Gastrocnemius medialis (tissue), 4 donors: ENCODE measurements at places on chromosomes 6 and 20. TPM values are rescaled to one million over a fixed set of nuclear protein-coding genes. Genes with fewer than 3 reads are reported as not detected.

The SFTA2 gene
- total RNA-seq, result not detected

The TMEM200A gene
- total RNA-seq, result 0.16 TPM

The LBP gene
- total RNA-seq, result 3.7 TPM

The OR2B2 gene
- total RNA-seq, result not detected

The RPS6KA2 gene
- total RNA-seq, result 32.9 TPM

The ATP5F1E gene
- 29.3 TPM for total RNA-seq

The NRN1 gene
- total RNA-seq, result 6.6 TPM

The FOXA2 gene
- 0.72 TPM for total RNA-seq

DNA sequence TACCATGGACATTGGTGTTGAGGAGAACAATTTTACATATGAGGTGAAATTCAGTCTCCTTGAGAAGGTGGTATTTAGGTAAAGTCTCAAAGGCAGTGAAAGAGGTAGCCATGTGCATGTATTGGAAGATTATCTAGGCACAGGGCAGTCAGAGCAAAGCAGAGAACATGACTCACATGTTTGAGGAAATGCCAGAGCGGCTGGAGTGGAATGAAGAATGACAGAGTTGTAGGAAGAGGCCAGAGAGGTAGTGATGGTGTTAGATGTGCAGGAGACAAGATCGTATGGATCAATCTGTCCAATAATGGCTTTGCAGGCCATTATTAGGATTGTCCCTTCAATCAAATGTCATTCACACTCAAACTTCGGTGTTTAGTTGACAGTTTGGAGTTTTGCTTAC is 449.4 kb upstream of the PTCHD4 start:
- DNase-seq, result no peak

DNA sequence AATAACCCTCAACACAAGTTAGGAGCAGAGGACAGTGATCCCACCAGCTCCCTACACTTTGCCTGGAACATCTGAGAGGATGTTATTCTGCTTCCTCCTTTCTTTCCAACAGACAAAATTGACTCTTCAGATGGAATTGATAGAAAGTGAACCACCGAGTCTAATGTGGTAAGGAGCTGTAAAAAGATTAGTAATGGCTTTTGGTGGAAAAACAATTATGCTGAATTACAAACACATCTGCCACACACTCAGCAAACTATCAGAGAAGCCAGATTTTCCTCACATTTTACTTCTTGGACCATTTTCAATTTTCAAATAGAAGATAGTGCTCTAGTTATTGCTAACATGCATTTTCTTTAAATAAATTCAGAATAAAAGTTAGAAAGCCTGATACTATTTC is 171.8 kb upstream of the COL21A1 start:
- no peak for DNase-seq

DNA sequence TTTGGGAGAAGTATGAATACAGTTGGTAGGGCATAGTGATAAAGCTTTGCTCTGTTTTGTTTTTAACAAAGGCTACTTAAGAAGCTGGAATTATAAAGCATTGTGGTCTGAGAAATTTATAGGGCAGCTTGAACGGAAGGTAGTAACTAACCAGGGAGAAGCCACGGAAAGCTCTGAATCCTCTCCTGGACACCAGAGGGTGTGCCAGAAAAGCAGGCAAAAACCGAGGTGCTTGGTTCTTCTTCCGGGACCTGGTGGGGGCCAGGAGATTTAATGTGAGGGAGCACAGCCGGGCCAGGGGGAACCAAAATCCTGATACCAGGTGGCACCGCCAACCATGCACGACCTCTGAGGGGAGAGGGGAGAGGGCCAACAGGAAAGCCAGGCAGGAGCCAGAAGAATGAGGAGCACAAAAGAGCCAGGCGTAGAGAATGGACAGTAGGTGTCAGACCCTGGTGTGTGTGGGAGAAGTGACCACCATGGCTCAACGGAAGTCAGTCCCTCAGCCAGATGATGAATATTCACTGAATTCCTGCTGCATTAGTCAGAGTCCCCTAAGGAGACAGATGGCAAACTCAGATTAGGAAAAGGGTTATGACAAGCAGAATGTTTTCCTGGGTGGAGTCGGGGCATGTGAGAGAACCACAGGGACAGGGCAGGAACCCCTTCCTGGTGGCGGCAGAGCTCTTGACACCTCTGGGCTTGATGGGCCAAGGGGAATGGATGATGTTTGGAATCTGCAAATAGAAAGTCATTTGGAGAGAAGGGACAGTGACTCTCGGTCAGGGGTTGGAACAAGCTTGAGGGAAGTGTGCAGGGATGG is 262.3 kb downstream of the ZNF217 start:
- DNase-seq, result no peak

GRCh38 chr20:2799688-2800520 is 523 bp downstream of the CPXM1 start:
- no peak for DNase-seq

DNA sequence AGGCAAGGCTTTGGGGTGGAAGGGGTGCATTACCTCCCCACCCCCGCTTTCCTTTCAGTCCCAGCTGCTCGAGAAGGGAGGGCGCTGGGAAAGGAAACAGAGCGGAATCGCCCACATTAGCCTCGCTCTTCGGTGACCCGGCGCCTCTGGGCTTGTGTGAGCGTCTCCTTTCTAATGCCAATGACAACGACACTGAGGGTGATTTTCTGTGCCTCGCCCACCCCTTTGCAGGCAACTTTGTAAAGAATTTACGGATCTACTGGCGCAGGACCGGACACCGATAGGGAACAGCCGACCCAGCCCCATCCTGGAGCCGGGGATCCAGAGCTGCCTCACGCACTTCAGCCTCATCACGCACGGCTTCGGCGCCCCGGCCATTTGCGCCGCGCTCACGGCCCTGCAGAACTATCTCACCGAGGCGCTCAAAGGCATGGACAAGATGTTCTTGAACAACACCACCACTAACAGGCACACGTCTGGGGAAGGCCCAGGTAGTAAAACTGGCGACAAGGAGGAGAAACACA is 24.3 kb downstream of the TFAP2B start:
- no peak for DNase-seq

DNA sequence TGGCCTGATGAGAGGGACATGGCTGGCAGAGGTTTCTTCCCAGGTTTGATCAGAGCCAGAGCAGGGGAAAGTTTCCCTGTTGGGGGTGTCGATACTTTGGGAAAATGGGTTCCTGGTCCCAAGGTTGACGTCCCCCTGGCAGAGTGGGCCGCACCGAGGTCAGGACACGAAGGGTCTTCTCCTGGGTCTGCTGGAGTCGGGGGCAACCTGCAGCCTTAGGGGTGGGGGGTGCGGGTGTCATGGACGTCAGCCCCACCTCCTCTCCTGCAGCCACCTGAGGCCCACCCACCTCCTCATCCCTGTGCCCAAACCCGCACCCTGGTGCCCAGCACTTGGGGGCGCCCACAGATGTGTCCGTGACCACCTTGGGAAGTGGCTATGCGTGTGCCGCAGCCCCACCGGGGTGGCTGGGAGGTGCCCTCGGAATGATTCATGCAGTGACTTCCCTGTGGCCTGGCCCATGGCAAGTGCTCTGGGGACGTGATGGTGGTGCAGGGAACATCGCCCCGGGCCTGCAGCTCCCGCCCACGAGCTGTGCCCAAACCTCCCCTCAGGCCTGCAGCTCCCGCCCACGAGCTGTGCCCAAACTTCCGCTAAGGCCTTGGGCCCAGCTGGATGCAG is 64.9 kb downstream of the YTHDF1 start:
- DNase-seq, result no peak

GRCh38 chr20:3390759-3391425 is 16.6 kb downstream of the DNAAF9 start:
- DNase-seq, result no peak

- no peak for DNase-seq
These were observed 4.6 kb downstream of the THBS2 start for GRCh38 chr6:169249057-169249456.

DNA sequence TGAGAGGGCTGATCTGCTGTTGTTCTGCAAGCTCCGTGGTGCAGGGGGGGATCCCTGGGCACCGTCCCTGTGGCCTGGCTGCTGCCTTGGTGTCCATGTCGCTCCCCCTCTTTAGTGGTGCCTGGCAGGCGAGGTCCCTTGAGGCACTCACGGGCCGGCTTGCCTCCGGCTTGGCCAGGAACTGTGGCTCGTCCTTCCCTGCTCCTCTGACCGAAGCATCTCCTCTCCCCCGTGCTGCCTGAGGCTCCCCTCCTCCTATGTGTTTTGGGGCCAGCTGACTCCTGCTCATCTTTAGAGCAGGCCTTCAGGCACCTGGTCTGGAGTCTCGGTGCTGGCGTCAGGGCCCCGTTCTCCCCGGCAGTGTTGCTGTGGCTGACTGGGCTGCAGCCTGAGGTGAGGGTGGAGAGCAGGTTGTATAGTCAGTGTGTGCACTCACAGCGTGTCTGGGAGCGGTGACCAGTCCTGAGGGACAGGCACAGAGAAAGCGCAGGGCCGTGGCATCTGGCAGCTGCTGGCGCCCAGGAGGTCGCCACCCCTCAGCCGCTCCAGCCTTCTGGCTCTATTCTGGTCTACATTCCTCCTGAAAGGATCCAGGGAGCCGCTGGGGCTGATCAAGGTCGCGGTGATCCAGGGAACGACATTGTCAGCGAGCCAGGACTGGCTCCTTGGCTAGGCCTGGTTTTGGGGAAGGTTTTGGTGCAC is 43.7 kb downstream of the PYGB start:
- DNase-seq, result no peak

GRCh38 chr6:157741321-157741947 is 81.6 kb upstream of the SNX9 start:
- no peak for DNase-seq

DNA sequence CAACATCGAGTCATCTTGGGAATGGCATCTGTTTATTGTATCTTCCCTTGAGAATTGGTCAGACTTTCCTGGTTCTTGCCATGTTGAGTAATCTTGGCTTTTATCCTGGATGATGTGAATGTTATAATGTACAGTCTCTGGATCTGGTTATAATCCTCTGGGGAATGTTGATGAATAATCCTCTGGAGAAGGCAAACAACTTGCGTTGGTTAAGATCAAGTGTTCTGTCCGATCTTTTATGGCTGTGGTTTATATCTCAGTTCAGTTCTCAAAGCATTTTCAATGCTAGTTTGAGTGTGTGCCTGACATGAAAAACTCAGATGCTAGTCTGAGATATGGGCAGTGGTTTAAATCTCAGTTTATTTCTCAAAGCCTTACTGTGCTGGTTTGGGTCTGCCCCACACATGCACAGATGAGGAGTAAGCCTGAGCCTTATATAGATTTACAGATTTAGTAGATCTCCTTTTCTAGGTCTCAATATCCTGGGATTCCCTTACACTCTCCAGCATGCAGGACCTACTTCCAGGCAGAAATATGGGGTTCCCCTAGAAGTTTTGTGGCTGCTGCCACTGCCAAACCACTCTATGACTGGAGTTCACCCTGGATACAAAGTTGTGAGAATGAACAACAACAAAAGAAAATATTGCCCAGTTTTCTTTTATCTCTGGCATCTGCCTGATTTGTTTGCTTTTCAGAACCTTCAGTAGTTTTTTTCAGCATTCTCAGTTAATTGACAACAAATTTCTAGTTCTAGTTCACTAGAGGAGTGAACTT is 191.8 kb upstream of the MAN1A1 start:
- DNase-seq, result no peak

DNA sequence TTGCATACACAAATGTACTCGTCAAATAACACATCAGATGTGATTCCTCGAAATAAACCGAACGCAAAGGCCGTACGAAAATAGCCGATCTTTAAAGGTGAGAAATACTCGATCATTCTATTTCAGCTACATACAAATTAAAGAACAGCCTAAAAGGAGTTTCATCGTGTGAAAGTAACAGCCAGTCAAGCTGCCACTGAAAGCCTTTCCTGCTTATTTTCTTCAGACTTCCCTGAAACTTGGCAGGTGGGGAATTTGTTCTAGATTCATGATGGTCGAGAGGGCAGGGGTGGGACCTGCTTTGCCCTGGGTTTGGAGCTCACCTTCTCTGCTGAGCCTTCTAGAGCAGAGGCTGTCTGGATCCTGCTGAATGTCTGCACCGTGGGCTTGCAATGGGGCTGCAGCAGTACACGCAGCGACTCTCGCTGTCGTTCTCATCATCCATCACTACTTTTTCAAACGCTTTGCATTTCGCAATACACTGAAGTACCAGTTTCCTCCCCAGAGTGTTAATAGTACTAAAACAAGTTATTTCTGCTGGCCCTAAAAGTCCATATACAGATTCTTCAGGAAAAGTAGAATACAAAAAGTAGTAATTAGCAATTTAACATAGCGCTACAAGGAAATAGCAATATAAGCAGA is 16.2 kb downstream of the FOXC1 start:
- DNase-seq, result no peak

DNA sequence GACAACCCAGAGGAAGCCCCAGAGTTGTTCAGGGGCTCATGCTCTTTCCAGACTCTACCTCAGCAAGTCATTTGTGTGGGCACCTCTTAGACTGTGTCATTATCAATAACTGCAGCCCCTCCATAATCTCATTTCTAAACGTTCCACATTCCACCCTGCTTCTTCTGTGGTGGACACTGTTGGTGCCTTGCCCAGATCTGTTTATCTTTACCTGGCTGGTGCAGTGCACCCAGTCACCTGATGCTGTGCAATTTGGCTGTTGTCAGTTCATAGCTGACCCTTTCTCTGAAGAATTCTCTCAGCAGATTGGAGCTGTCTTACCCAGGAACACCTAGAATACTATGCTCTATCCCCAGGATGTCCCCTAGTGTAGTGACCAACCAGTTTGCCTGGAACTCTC is 80.0 kb downstream of the ATRN start:
- DNase-seq, result no peak

- no peak for DNase-seq
These were observed 503.4 kb downstream of the CD109 start for GRCh38 chr6:74199215-74199915.

DNA sequence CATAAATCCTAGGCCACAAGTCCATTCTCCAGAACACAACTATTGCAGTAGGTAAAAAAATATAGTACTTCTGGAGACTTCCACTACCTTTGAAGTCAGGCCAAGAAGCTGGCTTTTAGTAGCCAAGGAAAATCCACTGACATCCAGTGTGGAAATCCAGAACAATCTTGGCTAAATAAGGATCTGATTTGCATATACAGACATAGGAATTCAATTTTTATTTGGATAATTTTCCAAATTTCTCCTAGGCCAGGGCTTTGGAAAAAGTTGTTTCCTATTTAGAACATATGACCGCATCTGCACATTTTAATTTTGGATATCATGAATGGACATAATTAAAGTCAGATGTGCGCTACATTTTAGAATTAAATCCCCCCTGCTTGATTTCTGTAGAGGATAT is 100.2 kb downstream of the BCAS1 start:
- no peak for DNase-seq

GRCh38 chr20:57753332-57754164 is 43.7 kb upstream of the PMEPA1 start:
- DNase-seq, result no peak

DNA sequence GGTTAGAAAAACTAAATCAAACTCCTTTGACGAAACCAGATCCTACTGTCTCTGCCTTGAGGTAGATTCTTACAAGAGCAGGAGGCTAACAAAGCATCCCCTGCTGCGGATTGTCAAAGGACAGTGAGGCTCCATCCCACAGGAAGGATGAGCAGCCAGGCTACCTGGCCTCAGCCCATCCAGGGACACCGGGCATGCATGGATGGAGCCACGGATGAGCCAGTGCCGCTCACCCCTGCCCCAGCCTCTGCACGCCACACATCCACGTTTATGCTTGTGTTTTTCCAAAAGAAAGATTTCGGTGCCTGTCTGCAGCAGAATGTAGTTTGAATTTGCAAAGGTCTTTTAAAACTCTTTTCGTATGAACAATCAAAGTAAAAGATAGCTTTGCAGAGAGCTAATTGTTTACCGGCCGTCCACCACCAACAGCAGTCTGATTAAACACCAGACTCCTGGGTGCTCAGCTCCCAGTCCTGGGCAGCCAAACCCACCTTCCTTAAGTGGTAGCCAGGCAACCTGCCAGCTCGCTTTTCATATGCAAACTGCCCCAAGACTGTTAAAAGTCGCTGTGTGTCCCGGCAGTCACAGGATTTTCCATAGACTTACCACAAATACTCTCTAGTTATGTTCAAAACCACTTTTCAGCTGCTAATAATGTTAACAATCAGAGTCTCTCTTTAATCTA is 999 bp downstream of the THBS2 start:
- no peak for DNase-seq
